WTC11 (cell line): ENCODE measurements at places on chromosomes 2 and 18.

- DNase-seq = no peak
These were observed 17.2 kb downstream of the SH3YL1 start for GRCh38 chr2:246489-247144.

DNA sequence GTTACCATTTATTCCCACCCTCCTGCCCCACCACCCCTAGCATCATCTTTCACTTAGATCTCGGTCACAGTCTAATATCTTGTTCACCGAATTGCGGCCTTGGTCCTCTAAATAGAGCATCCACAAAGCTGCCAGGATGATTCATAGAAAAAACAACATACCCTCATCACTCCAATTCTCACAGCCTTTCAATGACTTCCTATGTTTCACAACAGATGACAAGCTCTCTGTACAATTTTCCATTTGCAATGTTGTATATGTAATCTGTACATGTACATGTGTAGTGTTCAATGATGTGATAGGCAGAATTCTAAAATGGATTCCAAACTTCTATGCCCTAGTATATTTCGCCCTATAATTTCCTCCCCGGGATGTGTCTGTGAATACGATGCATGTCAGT, 675.6 kb upstream of the CELF4 start:
- no peak for DNase-seq

DNA sequence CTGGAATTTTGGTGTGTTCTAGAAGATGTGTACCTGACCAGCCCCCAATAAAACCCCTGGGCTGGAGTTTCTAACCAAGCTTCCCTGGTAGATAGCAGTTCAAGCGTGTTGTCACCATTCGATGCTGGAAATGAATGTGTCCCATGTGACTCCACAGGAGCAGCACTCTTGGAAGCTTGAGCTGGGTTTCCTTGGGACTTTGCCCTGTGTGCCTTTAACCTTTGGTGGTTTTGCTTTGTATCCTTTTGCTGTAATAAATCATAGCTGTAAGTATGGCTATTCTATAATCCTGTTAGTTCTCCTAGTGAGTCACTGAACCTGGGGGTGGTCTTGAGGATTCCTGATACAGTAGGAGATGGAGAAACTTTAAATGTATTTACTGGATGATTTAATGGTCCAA, 65.2 kb downstream of the KLHL14 start:
- DNase-seq = no peak

DNA sequence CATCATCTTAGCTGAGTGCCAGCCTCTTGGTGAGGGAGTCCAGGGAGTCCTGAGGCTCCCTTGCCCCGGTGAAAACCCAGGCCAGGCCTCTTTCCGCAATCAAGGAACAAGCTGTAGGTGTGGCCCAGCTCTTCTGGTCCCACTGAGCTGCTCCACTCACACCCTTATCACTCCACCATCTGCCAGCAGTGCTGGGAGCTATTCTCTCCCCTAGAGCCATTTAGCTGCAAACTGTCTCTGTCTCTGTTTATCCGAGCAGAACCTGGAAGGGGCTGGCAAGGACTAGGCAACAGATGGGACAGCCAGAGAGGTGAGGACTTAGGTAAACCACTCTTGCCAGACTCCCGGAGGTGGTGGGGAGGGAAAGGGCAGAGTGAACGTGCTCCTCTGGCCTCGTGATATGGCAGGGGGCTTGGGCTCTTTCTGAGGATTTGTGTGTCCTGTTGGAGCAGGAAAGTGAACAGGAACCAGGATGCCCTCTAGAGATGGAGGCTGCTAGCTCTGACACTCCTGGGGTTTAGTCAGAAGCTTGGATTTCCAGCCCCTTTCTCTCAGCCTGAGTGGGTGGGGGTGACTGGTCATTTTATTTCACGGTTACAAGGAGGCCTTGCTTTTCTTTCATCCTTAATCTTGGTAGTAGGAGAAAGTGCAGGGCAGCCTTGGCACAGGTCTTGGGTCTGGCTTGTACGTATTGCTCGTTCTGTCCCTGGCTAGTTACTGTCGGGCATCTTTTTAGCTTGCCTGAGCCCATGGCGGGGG, 19.6 kb downstream of the B3GNT2 start:
- DNase-seq = no peak

GRCh38 chr2:62856228-62857040, 150.9 kb downstream of the EHBP1 start:
- no peak for DNase-seq

GRCh38 chr2:52775674-52776073, 991.9 kb upstream of the CHAC2 start:
- no peak for DNase-seq

- DNase-seq = no peak
These were observed 30.3 kb downstream of the ALMS1 start for GRCh38 chr2:73415906-73416305.

GRCh38 chr2:216871333-216871934, 11.6 kb upstream of the TNP1 start:
- no peak for DNase-seq

DNA sequence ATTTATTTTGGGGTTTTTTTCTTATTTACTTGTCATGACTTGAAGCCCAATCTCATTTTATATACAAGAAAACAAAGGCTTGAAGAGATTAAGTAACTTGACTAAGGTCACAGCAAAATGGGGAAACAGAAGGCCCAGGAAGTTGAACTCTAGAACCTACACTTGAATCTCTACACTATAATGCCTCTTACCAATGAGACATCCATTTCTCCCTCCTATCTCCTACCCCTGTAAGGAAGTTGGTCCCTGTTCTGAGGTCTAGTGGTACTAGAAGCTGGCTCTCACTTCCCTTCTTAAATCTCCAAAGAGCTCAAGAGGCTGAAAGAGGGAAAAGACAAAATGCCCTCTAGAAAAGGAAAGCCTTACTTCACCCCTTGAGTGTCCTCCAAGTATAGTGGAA, 25.5 kb upstream of the IHH start:
- DNase-seq = no peak

DNA sequence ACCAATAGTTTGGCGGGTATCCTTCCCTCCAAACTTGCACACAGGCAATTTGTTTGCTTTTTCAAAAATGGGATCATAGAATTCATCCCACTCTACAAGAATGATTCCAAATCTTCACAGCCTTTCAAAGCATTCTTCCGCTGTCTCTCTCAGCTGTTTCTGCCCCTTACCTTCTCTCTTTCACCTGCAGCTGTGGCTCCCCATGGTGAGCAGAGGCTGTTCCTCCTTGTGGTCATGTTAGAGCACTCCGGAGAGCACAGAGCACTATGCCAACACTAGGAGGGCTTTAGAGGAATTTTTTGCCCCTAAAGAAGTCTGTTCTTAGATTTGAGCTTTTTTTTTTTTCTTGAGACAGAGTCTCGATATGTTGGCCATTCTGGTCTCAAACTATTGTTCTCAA, 30.4 kb downstream of the MTHFD2 start:
- peak; percentile 38 for DNase-seq

DNA sequence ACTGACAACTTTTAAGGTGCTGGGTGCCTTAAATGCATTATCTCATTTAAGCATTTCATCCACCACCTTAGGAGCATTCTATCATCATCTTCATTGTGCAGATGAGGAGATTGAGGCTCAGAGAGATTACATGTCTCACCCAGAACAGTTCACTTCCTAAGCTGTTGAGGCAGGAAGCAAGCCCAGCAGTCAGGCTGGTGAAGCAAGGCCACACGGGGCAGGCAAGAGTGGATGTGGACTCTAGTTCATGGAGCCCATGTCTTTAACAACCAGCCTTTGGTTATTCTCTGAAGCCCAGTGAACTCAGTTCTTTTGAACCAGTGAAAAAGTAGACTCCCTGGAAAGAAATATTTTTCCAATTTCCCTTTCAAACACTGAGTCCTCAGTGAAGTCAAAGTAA, 294.8 kb upstream of the MGAT5 start:
- DNase-seq = no peak

- peak; percentile 63 for DNase-seq
These were observed 93.3 kb downstream of the CTAGE1 start for GRCh38 chr18:22324191-22325131.

DNA sequence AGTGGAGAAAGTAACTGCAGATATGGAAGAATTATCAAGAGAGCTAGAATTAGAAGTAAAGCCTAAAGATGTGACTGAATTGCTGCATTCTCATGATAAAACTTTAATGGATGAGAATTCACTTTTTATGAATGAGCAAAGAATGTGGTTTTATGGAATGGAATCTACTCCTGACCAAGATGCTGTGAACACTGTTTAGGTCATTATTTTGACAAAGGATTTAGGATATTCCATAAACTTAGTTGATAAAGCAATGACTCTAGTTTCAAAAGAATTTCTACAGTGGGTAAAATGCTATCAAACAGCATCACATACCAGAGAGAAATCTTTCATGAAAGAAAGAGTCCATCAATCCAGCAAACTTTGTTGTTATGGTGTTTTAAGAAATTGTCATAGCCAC, 1317.7 kb upstream of the ACVR2A start:
- no peak for DNase-seq

DNA sequence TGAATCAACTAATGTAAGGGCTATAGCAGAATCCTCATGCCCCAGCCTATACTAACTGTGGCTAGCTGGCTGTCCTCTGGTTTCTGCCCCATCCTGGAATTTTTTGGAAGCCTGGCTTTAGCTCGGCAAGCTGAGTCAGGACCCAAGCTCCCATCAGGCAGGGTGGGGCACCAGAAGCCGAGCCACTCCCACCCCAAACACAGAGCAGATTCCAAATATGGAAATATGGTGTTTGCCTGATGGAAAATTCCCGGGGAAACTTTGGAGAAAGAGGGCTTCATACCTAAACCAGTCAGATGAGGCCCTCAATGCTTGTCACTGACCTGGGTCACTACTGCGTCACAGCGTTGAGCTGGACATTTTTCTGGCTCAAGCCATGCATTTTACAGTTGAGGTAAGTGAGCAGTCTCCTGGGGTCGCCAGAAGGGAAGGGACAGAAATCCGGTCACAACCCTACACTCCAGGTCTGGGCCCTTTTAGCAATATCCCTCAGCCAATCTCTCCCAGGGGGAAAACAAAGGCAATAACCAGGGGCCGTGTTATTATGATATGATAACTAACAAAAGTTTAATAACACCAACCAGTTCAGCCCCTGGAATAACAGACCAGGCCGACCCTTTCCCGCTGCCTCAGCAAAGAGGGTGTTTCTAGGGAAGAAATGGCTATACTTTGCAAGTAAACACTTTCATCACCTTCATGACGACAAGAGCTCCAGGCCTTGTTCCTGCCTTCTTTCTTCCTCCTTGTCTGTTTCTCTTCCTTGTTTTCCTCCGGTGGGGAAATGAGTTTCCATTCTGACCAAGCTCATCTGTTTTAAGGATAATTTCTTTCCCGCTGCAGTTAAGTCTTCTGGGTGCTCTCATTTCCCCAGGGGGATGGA, 37.7 kb downstream of the PSD4 start:
- DNase-seq = no peak

DNA sequence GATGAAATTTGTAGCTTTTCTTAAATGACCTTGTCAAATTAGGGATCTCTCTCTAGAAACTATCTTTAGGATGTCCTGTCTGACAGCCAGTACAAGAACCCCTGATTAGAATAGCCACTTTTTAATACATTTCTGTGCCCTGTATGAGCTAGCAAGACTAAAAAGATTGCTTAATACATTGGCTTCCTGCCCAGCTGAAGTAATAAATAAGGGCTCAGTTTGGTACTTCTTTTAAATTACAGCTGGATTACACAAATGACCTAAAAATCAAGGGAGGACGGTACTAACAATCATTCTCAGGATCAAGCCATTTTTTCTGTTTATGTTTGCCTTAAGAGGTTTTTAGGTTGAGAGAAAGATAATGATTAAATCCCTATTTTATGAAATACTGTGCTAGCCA, 11.6 kb upstream of the OLA1 start:
- DNase-seq = no peak

- DNase-seq = no peak
These were observed 35.0 kb upstream of the IL1R2 start for GRCh38 chr2:101956465-101957438.

GRCh38 chr18:34493099-34493544, 217.0 kb upstream of the DTNA start:
- DNase-seq = peak; percentile 61

- no peak for DNase-seq
These were observed 318.6 kb downstream of the SLC4A3 start for GRCh38 chr2:219946021-219946420.

DNA sequence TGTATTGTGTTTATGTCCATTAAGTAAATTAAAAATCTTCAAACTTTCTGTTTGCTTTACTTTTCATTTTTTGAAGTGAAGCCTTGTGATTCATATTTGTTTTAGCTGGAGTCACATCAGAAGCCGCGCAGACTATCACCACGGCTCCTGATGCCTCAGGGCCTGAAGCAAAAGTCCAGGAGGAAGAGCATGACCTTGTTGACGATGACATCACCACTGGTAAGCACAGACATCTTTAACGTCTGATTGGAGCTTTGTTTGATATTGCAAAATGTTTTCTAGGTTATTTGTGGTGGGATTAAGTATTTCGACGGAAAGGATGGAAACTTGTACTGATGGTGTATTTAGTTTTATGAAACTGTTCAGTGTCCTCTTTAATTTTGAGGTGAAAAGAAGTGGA, 164.8 kb downstream of the WDR7 start:
- DNase-seq = no peak

- DNase-seq = no peak
These were observed 169.6 kb downstream of the GLI2 start for GRCh38 chr2:120905298-120905697.

- DNase-seq = no peak
These were observed 108.5 kb upstream of the COL5A2 start for GRCh38 chr2:189287982-189288521.

- DNase-seq = no peak
These were observed 149.3 kb downstream of the HAUS1 start for GRCh38 chr18:46253498-46253897.

DNA sequence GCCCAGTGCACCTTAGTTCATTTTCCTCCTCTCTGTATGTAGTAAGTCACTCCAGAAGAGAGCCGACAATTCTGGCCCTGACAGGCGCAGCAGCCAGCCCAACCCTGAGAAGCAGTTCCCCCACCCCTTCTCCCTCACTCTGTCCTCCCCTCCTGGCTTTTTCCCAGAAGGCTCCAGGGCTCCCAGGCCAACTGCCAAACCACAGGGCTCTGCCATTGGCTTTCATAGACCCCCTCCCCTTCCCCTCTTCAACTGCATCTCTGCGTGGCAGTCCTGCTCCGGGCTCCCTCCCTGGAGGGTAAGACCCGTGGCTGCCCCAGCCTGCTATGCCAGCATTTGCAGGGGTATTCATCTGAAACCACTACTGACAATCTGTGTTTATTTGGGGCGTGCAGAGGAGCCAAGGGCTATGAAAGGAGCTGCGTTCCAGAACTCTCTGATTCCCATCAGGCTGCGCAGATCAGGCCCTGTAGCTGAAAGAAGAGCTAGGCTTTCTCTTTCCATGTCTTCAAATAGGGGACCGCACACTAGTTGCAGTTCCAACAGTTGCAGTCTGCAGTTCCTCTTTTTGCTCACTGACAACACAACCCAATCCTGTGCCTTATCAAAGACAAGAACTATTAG, 388.6 kb upstream of the TNP1 start:
- DNase-seq = peak; percentile 14
